Mammary epithelial cell (primary cell): ENCODE measurements at places on chromosomes 4 and X. TPM values are rescaled to one million over a fixed set of nuclear protein-coding genes. Genes with fewer than 3 reads are reported as not detected.

DNA sequence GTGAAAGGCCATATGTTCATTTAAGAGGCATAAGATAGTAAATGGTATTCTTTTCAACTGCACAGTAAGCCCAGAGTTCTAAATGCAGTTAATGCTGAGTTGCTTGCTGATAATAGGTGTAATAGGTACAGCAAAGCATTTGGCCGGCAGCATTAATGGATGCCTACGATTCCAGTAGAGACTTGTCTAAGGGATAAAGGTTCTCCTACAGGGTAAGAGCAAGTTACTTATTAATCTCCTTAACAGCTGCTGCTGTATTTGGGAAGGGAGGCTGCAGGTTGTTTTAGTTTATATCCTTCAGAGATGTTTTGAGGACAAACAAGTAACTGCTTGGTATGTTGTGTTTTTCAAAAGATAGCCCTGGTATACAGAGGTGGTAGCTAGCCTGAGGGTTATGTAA, 16.8 kb downstream of the TSPAN7 start:
- H3K4me1 ChIP-seq = no peaks in the 10 kb centered on the region
- H3K27ac ChIP-seq = no peak overlapping the region

Gene ADH1B
- not detected in 2 replicates for total RNA-seq

Gene ZNF157
- total RNA-seq = 0.27 and 0.28 TPM in 2 replicates

Gene SLITRK2
- not detected in 2 replicates for total RNA-seq
